Right ventricle myocardium superior (tissue), 1 donor: ENCODE measurements at places on chromosomes 11 and 22.

DNA sequence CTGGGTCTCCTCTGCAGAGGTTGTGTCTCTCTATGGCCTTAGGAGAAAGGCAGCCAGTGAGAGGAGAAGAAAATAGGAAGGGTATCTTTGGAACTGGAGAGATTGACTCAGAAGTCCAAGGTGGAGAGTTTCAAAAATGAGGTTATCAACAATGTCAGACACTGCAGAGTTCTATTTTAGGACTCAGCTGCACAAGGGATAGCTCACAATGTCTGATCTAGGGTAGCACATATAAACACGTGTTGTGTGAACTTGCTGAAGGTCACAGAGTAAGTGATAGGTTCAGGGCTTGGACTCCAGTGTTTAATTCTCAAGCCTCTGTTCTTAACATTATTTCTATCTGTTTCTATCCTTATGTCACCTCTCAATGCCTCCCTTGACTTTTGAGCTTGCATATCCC lies 305.0 kb upstream of the LARGE1 start:
- DNase-seq = no peak

DNA sequence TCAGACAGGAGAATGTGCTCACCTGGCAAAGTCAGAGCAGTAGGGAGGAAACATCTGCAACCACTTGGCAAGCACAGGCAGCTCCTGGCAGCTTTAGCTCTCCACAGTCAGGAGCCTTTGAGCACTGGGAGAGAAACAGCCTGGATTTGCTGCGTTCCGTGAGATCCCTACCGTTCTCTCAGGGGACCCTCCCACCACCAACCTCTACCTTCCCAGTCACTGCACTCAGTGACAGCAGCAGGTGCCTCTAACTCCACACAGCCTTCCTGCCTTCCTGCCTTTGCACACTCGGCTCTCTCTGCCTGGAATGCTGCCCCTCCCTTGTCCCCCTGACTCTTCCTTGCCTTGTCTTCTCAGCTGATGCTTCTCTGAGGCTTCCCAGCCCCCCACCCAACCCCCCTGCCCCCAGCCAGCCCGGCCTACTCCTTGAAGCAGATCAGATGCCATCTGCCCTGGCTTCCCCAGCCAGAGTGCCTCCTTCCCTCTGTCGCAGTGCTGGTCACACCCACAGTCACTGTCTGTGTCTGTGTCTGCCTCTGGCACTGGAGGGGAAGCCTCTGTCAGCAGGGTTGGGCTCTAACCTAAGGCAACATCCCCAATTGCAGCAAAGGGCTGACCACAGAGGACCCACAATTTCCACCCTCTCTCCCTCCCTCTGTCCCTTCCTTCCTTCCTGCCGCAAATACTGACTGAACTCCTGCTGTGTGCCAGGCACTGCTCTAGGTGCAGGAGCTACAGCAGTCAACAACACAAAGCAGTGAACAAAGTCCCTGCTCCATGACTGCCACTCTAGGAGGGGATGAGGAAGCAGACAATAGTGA lies 14.9 kb upstream of the TSKU start:
- peak; percentile 79 for DNase-seq

DNA sequence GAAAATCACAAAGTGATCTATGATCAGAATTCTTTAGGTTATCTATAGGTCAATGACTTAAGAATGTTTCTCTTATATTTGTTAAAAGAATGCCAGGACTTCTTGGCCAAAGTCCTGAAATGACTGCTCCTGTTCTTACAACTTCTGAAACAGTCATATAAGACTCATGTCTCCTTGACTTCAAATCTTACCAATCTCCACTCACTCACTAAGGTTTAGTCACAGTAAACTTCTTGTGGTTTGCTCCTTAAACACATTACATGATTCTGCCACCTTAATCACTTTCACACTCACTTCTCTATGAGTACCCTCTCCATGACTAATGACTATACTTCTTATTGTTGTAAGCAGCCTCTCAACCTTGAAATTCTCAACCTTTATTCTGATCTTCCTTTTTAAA lies 648.7 kb upstream of the CCDC179 start:
- no peak for DNase-seq

DNA sequence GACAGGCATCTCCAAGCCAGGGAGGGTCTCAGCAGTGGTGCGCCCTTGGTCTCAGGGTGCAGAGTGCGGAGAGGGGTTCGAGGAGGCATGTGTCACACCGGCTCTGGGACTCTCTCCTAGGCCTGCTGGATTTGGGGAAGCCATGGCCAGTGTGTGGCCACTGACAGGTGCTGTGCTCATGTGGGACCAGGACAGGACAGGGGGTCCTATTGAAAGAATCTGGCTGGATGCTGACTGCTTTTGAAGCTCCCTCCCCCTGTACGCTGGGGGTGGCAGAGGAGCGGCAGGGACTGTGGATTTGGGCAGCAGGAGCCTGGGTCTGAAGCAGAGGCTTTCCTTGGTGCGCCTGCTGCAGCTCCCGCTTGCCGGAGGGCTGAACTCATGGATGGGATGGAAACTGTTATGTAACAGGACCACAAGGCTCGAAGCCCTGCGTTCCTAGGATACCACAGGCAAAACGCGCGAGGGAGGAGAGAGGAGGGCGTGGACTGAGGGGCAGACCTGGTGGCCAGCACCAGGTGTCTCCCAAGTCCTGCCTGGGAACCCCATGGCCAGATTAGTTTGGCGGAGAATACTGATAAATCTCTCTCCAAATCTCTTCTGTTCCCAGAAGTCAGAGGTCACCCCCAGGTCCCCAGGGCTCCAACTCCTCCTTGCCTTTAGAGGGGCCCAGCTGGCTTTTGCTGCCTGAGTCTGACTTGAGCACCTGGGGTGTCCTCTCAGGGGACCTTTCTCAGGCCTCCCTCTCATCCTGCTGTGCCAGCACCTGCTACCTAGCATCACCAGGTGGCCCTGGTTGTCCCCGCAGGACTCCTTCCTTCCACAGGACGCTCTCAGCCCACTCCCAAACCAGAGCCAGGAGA lies 13.8 kb upstream of the TEF start:
- DNase-seq = peak; percentile 59

DNA sequence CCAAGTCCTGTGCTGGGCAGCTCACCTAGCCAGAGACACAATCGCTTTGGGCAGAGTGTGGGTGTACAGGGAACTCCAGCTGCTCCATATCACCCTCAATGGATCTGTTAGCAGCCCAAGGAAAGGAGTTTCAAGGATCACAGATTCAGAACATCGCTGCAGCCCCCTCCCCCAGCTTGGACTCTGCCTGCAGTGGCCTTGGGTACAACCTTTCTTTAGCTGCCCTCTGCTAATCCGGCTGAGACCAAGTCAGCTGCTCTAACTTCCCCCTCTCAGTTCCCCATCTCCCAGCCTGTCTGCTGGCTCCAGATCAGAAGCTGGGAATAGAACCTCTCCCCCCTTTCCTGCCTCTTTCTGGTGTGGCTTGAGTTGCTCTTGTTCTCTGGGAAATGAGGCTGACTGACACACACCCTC lies 1.3 kb downstream of the TMEM86A start:
- no peak for DNase-seq

- no peak for DNase-seq
These were observed 898 bp downstream of the ZNF215 start for GRCh38 chr11:6927030-6927617.

GRCh38 chr11:114310095-114310494 lies 13.9 kb downstream of the NNMT start:
- DNase-seq = no peak

GRCh38 chr22:24483976-24484545 lies 11.1 kb upstream of the UPB1 start:
- no peak for DNase-seq
